Amygdala (tissue), 56 donors: ENCODE measurements at places on chromosomes 6 and 20.

GRCh38 chr20:8043687-8044282 is 24.2 kb upstream of the TMX4 start:
- no peak for DNase-seq

- DNase-seq: no peak
These were observed 4.0 kb upstream of the ZC3H12D start for GRCh38 chr6:149488815-149489214.

DNA sequence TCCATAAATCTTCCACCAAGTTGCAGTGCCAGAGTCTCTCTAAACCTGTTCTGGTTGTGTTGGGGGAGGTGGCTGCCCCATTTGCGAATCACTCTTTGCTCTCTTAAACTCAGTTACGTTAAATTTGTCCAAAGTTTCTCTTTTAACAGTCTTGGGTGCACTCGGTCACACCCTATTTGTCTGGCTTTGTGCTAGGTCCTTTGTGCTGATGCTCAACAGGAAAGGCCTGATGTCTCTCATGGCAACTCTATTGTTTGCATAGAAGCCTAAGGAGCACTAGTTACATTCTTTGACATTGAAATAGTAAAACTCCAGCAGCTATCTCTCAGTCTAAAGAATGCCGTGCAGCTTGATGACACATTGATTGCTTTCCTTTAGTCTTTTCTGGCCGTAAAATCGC is 105.1 kb downstream of the TRMT11 start:
- DNase-seq: no peak

DNA sequence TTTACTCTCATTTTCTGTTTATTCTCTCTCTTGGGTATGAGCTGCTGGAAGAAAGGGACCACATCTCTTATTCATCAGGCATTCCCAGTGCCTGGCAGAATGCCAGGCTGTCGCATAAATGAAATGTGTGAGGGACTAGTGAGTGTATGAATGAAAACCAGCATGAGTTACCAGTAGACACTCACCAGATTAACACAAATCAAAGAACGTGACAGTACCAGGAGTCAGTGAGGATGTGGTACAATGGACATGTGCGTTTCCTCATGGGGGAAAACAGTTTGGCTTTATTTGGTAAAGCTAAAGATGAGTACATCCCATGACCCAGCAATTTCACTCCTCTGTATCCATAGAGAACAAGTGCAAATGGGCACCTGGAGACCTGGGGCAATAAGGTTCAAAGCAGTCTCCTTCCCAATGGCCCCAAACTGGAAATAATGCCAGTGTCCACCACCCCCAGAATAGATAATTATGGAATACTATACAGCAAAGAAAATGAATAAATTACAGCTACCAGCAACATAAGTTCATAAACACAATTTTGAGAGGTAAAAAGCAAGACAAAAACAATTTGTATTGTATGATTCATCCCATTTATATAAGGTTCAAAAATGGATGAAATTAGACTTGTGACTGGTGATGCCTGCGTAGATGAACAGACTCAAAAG is 93.3 kb downstream of the CDH22 start:
- no peak for DNase-seq

DNA sequence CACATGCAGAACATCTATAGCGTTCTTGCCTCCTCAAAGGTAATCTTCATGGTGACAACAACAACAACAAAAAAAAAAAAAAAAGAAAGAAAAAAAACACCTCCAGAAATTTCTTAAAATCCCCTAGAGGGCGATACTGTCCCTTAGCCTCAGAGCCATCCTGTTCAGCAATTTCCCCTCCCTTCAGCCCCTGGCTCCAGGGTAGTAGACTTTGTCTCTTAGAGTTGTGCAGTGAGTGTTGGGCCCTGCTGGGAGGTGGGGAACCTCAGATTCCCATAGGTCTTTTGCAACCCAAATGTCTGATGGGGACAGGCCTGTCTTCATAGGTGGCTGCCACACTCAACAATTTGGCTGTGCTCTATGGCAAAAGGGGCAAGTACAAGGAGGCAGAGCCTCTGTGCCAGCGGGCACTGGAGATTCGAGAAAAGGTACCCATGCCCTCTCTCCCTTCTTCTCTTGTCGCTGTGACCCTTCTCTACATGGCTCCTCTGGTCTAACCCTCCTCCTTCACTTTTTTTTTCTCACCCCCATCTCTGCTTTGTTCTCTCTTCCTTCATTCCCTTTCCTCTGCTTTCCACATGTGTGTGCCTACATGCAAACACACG is 6.0 kb upstream of the PTK7 start:
- no peak for DNase-seq

DNA sequence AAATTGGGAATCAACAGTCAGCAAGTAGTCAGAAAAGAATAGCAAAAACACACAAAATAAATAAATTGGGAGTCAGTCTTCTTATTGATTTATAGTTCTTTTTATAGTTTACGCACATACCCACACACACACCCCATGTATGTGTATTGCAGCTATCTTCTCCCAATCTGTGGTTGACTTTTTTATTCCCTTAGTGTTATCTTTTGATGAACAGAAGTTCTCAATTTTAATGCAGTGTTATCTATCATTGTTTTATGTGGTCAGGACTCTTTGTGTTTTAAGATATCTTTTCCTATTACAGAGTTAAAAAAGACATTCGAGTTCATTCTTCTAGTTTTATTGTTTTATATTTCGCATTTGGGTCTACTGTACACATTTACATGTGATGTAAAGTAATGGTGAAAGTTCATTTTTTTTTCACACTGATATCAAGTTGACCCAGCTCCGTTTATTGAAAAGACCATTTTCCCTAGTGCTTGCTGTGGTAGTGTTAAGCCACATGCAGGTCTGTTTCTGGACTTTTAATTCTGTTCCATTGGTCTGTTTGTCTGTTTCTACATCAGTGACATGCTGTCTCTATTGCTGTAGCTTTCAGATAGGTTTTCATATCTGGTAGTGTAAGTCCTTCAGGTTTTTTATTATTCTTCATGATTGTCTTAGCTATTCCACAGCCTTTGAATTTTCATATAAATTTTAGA is 78.4 kb downstream of the ZFAND3 start:
- no peak for DNase-seq

DNA sequence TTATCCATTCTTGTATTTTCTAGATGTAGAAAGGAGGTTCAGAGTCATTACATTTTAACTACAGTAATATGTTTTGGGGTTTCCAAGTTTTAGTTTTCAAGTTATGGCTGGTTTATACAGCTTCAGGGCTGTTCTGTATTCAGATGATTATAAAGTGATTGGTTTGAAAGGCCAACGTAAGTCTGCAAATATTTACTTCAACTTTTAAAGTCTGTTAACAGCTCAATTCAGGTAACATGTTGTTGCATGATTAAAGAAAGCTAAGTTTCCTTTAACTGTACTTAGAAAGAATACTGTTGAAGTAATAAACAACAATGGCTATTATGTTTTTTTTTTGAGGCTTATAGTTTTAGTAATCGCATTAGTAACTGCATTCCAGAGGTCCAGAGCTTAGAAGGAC is 22.8 kb upstream of the GCLC start:
- no peak for DNase-seq

DNA sequence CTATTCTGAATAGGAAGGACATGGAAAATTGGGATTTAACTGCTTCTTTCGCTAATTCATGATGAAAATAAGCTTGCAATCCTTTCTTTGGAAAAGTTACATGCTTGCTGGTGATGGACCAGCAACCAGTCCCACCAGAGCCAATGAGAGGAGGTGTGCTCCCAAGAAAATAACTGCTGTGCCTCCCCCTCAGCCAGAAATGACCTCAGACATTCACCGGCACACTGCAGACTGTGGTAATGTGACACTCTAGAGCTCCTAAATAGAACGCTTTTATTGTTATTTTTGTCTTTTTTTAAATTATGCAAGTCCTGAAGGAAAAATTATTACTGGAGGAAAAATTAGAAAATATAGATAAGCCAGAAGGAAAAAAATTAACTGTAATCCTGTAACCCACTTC is 2.6 kb downstream of the PYGB start:
- no peak for DNase-seq

DNA sequence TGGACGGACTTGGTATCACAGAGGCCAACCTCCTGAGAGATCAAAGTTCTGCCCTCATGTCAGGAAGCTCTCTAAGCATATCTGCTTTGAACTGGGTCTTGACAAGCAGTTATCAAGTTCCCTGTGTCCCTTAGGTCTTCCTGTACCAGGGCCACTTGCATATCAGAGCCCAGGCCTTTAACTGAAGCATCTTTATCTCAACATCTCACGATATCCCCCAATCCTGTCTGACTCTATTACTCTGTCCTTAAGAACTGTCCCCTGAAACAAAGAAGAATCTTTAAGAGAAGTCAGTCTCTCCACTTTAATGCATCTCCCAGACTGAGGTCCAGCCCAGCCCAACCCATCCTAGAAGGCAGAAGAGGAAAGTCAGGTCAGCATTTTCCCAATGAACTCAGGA is 8.2 kb downstream of the MAS1L start:
- no peak for DNase-seq

GRCh38 chr6:148611213-148611612 is 135.6 kb upstream of the UST start:
- DNase-seq: no peak

- no peak for DNase-seq
These were observed 7.7 kb downstream of the NRN1 start for GRCh38 chr6:5998711-5999687.

- peak; percentile 55 for DNase-seq
These were observed 71.9 kb downstream of the TMEM170B start for GRCh38 chr6:11609324-11610071.

DNA sequence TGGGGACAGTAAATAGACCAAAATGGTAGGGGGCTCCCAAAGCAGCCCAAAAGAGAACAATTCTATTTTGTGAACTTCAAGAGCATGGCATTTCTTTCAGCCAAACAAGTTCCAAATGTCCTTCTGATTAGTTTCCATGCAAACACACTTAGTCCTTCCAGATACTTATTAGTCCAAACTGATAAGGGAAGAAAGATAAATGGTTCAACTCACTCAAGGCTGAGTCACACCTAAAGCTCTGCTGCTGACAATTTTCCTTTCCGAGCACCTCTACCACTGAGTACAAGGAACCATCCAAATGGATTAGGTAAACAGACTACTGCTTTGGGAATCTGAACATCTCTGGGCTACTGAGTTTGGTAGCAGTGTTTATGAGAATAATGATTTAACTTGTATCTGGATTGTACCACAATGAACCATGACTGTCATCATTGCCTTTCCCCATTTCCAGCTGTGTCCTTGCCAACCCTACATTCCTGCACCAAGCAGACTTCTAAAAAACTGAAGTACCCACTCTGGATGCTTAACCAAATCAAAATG is 71.2 kb downstream of the TNFRSF21 start:
- no peak for DNase-seq

GRCh38 chr6:89242574-89243330 is 25.6 kb upstream of the GABRR1 start:
- DNase-seq: no peak

GRCh38 chr20:48750941-48751635 is 76.7 kb downstream of the PREX1 start:
- DNase-seq: peak; percentile 73

DNA sequence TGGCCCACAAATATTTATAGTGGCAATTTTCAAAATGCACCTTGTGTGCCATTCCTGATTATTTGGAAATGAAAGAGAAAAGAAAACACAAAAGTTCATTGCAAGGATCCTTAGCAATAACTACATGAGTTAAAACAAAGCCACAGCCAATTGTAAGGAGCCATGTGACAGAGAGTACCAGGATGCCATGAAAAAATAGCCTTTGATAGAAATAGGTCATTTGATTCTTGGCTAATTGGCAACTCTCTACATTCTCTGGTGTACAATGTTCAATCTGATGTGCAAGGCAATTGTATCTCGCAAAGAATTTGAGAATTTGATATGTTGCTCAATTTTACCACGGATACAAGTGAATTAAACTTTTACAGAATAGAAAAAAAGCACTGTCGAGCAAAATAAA is 9.6 kb downstream of the HLA-A start:
- DNase-seq: no peak

DNA sequence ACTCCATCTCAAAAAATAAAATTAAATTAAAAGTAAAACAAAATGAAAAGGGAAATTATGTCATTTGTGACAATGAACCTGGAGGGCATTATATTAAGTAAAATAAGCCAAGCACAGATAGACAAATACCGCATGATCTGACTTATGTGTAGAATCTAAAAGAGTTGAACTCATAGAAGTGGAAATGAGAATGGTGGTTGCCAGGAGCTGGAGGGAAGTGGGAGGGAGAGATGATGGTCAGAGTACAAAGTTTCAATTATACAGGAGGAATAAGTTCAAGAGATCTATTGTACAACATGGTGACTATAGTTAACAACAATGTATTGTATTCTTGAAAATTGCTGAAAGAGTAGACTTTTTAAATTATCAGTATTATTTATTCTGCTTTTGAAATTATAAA is 183.4 kb downstream of the ID4 start:
- no peak for DNase-seq

DNA sequence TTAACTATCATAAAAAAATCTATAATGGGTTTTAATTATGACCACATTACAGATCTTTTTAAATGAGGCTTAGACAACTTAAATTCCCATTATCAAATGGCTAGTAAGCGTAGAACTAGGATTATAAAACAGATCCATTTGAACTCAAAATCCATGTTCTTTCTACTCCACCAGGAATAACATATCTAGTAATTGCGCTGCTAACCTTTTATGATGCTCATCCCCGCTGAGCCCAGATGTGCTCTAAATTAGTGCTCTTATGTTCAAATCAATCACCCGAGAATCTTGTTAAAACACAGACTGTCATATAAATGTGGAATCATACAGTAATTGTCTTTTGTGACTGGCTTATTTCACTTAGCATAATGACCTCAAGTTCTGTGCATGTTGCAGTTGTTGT is 903.1 kb downstream of the PHF3 start:
- no peak for DNase-seq

DNA sequence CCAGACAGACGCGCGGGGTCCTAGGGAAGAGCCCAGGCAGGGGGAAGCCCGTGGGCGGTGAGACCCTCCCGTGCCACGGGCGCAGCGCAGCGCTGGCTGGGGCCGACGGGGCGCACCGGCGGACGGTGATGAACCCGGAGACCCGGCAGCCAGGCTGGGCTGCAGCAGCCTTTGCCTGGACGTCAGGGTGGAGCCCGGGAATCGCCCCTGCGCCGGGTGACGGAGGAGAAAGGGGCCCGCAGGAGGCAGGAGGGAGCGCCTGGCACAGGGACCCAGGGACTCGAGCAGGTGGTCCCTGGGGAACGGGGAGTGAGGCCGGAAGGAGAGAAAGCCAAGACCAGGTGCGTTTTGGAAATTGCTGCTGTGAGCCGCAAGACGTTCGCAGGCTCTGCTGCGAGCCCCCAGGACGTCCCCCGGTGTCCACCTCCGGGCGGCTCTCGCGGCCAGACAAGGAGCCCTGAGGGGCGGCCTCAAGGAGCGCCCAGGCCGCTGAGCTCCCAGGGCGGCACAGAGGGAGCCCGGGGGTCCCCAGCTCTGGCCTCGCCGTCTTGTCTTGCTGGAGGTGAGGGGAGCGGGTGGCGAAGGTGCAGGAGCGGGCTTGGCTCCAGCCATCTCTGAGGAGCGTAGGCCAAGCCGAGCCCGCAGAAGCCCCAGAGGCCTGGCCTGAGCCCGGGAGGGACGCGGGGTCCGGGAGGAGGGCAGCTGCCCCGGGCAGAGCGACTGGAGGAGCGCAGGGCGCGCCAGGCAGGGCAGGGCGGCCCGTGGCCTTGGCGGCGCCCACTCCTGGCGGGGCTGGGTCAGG is 191.2 kb upstream of the PDE10A start:
- DNase-seq: no peak

- DNase-seq: no peak
These were observed 4.1 kb upstream of the MOXD1 start for GRCh38 chr6:132405143-132405915.

GRCh38 chr6:90159452-90159851 is 137.2 kb downstream of the BACH2 start:
- no peak for DNase-seq
